ENCODE measurements at places on chromosomes 6 and 20.

- DNase-seq, result no peak
These were observed 24.1 kb downstream of the MAFB start for GRCh38 chr20:40664891-40665290.

- DNase-seq, result no peak
These were observed 3.5 kb downstream of the RNF8 start for GRCh38 chr6:37357288-37357687.

DNA sequence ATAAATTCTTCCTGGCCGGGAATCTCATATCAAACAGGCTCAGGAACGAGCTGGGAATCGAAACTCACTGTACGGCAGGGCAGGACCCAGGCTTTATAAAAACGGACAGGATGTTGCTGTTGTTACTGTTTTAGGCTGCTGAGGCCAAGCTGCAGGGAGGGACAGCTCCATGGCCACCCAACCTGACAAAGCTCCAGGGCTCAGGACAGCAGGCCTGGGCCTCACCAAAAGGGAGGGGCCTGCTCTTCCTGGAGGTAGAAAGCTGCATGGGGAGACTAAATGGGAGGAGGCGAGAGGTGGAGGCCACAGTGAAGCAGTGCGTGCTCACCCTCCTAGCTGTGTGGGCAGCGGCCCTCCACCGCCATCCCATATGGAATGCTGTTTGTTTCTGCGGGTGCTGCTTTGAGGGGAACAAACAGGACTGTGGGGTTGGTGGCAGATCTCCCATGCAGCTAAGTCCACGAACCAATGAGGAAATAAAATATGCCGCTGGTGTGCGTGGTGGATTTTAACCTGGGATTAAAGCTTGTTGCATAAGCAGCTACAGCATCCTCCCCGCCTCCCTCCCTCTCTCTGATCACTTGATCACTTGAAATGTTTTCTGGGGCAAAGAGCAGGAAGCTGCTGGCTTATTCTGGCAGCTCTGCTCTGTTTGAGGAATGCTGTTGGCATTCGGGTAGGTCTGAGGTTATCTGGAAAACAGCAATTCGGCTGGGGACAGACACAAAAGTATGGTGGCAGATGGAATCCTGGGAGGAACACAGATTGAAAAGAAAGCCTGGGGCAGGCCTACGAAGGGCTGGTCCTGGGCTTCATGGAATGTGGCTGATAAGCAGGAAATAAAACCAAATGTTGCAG, 2.4 kb upstream of the ZMYND8 start:
- DNase-seq, result no peak

- DNase-seq, result no peak
These were observed 51.1 kb upstream of the PREP start for GRCh38 chr6:105453968-105454367.

- DNase-seq, result no peak
These were observed at the start of gene RBPJL for GRCh38 chr20:45306431-45306982. RBPJL (plus strand) TSS chr20:45306840; CDS start chr20:45306923, 83 bp downstream.

DNA sequence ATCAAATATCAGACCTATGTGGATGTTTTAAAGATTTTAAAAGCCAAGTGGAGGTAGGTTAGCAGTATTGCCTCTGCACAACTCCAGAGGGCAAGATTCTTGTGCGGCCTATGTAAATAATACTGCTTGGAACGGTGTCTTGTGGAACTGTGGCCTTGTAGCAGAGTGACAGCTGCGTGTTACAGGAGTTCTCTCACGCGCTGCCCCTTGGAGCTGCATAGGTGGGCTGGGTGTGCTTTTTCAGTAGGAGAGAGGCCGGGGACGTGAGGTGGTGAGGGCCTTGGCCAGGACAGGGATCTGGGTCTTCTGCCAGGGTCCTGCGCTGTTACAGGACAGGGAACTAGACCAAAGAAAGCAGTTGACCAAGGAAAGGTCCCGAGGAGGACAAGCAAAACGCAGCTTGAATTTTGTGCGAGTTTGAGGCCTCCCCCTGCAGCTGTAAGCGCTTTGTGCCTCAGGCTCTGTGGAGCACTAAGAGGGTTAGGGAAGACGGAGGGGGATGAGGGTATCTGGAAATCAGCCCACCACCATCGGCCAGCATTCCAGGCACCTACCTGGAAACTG, 1.5 kb downstream of the TMEM181 start:
- no peak for DNase-seq

- no peak for DNase-seq
These were observed 3.8 kb downstream of the TRIM15 start for GRCh38 chr6:30167101-30167500.

DNA sequence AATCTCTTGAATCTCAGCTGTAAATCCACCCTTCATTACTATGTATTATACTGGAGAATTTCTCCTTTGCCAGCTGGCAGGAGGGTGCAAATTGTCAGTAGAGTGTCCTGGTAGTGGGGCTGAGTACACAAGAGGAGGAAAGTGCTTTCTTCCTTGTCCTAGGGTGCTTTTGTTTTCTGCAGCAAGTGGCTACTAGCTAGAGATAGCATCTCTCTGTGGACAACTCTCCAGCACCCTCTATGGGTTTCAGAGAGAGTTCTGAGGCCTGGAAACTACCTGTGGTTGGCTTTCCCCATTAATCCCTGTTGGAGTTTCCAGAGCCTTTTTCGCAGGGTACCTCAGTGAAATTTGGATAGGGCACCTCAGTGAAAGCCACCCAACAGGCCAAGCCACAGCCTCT, 422.5 kb upstream of the RGS17 start:
- DNase-seq, result no peak

DNA sequence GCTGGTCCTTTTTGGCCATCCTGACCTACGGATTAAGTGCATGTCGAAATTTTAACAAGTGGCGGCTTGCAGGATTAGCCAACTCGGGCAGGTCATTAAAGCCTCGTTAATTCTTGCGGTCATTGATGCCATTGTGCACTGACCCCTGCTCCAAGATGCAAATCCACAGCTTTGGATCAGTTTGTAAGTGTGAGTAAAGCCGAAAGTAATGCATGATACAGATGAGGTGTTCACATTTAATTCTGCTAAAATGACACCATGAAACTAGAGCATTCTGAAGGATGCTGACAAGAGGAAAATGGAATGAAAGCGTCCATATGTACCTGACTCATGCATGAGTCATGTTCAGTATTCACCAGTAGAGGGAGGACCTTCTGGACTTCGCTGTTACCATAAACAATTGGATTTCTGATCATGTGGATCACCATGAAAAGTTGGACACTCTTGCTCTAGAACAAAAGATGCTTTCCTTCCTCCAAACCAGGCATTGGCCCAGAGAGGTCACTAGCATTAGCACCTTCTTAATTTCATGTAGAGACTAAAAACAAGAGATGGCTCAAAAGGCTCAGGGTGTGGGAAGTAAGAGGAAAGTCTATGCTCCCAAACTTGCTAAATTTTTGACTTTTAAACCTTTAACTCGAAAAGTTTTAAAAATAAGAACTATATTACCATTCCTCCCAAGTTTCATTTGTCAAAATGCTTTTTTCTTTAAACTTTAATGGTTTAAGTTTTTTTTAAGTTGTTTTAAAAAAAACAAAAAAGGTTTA, 48.0 kb downstream of the MUC22 start:
- no peak for DNase-seq

DNA sequence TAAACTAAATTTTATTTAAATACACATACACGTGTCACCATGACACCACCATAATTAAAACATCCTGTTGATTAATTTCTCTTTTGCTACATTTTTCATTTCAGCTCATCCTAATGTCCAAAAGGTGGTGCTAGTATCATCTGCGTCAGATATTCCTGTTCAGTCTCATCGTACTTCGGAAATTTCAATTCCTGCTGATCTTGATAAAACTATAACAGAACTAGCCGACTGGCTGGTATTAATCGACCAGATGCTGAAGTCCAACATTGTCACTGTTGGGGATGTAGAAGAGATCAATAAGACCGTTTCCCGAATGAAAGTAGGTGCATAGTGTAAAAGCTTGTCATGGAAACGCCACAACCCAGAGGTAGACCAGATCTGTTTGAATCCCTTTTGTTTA, 263.4 kb downstream of the UTRN start:
- DNase-seq, result no peak

DNA sequence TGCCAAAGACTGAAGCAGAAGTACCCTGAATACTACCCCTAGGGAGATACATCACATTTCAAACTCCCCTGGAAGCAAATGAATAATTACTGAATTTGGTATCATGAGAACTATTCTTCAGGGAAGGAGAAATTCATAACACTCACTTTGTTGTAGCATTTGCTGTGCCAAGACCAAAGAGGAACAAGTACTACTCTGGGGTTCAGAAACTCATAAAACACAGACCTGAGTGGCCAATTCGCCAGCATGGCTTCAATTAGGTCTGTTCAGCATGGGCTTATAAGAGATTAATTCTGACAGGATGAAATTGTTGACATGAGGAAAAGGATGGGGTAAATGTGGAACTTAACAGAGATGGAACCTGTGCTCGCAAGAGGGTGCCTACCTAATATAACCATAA, 6.5 kb downstream of the ELOVL5 start:
- DNase-seq, result no peak

DNA sequence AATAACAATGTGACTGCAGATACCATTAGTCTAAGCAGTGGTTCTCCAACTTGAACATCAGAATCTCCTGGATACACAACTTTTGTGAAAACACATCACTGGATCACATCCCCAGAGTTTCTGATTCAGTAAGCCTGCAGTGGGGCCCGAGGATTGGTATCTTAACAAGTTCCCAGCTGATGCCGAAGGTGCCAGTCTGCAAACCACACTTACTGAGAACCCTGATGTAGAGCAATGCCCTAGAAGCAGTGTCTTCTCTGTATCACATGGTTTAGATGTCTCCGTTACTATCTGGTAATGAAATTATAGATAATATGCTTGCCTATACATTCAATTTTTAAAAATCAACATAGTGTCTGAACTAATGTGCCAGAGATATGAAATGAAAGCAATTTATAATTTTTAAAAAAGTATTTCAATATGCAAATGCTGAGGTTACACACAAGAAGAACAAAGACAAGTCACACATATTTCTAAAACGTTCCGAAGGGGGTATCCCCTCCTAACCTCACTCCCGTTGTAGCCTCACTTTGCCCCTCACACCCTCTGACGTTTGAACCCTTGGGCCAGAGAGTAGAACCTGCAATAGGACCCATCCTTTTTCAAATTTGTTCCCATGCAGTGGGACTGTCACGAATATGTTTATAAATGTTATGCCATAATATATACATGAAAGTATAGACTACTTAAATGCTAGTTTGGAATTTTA, 115.4 kb upstream of the SAMD5 start:
- no peak for DNase-seq

GRCh38 chr6:126093108-126093507, 106.8 kb downstream of the TRMT11 start:
- DNase-seq, result no peak

DNA sequence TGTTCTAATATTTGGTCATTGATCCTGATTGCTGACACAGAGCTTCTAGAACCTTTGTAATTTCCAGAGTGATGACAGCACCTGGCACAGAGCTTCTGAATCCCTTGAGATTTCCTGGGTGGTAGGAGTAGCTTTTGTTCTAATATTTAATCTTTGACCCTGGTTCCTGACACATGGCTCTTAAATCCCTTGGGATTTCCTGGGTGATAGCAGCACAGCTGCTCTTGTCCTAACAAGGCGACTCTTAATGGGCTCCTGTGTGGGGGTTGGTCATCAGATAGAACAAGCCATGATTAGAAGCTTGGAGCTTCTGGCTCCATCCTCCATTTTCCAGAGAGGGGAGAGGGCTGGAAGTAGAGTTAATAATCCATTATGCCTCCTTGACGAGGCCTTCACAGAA, 18.4 kb downstream of the GMPR start:
- no peak for DNase-seq

DNA sequence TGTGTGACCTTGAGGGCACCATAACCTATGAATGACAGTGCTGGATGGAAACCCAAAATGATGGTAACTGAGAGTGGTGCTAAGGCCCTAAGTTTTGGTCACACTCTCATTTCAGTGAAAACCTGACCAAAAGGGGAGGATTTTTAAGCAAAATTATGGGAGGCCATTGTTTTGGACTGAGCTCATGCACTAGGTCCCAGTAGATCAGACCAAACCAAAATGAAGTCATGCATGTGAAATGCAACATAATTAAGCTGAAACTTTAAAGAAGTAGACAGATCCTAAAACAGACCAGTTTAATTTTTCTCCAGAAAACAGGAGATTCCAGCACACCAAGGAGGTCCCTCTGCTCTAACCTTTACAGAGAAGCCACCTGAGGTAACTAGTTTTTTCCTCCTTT, 24.0 kb upstream of the THBS2 start:
- DNase-seq, result no peak

GRCh38 chr6:90716376-90716775, 129.5 kb upstream of the MAP3K7 start:
- no peak for DNase-seq

DNA sequence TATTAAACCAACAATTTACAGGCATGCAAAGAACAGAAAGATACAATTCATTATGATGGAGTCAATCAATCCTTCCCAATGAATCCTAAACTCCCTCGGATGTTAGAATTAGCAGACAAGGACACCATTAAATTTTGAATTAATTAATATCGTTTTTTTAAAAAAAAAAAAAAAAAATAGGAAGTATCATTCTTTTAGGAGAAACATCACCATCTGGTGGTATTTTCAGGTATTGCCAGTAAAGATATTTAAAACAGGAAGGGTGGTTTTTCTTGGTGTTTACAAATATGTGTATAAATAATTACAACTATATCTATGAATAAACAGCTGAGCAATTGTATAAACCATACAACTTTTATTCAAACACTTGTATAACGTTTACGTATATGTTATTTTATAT, 564.4 kb downstream of the HAO1 start:
- DNase-seq, result no peak

- no peak for DNase-seq
These were observed 83.3 kb upstream of the BHLHE23 start for GRCh38 chr20:63090052-63090451.

DNA sequence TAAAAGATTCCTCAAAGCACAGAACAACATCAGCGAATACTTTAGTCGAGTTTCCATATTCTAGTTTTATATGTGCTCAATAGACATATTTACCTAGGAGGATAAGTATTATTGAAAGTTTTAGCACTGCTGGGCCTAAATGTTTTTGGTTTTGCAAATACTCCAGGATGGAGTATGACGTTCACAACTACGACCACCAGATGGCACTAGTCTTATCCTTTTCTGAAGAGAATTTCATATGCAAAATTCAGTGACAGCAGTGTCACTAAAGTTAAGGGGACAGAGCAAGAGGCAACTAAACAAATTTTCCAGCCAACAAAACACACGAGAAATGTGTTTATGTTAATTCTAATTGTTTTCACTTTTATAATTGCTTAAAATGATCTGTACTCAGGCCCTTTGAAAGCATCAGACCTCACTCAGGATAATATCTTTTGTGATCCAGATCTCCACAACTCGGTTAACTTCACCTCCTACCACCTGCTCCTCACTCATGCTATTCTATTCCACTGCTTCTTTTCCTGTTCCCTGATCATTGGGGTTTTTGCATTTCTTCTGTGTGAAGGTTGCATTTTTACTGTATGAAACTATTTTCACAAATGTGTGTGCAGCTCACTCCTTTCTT, 220.8 kb downstream of the TRDN start:
- DNase-seq, result peak; percentile 1

GRCh38 chr6:166950443-166950821, 5.9 kb downstream of the RNASET2 start:
- no peak for DNase-seq
